Hematopoietic multipotent progenitor cell treated with erythropoietin and hydrocortisone succinate and interleukin-3 and kit ligand, for 8 days (in vitro differentiated cells): ENCODE measurements at places on chromosomes 4 and X.

DNA sequence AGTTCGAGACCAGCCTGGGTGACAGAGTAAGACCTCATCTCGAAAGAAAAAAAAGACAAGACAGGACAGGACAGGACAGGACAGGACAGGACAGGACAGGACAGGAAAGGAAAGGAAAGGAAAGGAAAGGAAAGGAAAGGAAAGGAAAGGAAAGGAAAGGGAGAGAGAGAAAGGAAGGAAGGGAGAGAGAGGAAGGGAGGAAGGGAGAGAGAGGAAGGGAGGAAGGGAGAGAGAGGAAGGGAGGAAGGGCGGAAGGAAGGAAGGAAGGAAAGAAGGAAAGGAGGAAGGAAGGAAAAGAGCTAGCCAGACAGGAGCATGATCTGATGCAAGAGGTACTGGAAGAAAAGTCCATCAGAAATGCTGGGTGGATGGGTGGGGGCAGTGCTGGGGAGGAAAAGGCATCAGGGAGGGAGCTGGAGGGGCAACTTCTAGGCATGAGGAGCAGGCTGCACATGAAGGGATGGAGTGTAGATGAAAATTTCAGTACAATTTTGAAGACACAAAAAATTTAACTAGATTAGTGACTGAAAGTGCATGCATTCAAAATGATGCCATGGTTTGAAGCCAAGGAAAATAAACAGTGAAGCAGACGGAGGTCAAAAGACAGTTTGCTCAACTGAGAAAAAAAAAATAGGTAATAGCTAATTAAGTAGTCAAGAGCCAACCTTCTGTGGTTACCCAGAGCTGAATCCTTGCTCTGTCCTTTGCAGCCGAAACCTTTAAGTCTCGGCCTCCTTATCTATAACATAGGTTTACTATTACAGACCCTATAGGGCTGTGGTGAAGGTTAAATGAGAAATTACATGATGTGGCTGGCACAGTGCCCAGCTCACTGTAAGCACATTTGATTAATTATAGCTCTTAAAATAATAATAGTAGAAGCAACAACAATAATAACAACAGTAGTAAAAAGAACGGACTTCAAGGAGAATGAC is 59.9 kb downstream of the ZNF827 start:
- DNase-seq: peak; percentile 23

DNA sequence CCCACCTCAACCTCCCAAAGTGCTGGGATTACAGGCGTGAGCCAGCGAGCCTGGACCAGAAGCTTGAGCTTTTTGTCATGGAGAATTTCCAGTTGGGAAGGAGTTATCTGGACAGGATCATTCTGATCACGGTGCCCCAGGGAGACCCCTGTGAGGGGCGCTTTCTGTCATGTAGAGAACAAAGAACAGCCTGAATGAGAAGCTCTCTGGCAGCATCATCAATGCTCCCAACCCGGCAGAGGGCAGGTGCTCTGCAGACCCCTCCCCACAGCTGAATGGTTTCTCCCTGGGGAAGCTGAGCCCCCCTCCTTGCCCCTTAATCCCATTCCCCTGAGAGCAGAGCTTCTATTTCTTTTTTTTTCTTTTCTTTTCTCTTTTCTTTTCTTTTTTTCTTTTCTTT is 7.3 kb upstream of the CSF2RA start:
- DNase-seq: no peak

- no peak for DNase-seq
Measured at GRCh38 chr4:143382596-143382995, 45.9 kb downstream of the GAB1 start.

DNA sequence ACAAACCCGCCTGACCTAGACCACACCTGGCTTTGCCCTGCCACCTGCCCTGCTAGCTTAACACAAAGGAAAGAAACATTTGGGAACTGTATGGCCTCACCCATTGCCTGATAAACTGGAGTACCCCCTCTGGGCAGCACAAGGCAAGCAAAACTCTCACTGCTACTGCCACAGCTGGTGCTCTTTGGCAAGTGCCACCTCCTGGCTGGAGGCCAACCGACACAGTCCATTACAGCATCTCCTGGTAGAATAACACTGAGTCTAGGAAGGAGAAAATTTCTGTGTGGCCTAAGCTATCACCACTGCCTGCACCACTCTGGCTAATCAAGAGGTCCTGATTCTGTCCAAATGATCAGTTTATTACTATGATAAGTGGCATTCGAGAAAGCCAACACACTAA is 18.9 kb upstream of the SPANXN3 start:
- DNase-seq: no peak

DNA sequence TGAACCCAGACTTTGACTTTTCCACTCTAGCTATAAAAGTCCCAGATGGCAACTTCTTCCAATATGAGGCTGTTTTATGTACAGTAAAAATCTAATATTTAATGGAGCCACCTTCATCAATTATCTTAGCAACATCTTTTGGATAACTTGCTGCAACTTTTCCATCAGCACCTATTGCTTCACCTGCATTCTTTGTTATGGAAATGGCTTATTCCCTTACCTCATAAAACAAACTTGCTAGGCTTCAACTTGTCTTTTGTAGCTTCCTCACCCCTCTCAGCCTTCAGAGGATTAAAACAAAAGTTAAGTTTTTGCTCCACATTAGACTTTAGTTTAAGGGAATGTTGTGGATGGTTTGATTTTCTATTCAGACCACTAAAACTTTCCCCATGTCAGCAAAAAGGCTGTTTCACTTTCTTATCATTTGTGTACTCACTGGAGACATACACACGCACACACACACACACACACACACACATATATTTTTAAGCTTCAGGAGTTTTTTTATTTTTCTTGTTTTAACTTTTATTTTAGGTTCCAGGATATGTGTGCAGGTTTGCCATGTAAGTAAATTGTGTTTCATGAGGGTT is 1296.1 kb upstream of the PABPC4L start:
- DNase-seq: no peak

DNA sequence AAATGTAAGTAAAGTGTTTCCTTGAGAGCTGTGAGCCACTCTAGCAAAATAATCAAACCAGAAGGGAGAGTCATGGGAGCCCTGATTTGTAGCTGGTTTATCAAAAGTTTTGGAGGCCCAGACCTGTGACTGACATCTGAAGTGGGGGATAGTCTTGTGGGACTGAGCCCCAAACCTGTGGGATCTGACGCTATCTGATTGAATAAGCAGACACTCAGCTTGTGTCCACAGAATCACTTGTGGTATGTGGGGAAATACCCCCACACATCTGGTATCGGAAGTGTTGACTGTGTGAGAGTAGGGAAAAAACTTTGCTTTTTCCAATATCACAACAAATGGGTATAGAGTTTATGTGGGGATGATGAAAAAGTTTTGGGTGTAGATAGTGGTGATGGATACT is 35.4 kb downstream of the FUNDC1 start:
- DNase-seq: no peak

- no peak for DNase-seq
Measured at GRCh38 chrX:139194571-139195280, 335.8 kb upstream of the F9 start.

GRCh38 chrX:136318895-136319597 is 18.3 kb downstream of the ADGRG4 start:
- no peak for DNase-seq

DNA sequence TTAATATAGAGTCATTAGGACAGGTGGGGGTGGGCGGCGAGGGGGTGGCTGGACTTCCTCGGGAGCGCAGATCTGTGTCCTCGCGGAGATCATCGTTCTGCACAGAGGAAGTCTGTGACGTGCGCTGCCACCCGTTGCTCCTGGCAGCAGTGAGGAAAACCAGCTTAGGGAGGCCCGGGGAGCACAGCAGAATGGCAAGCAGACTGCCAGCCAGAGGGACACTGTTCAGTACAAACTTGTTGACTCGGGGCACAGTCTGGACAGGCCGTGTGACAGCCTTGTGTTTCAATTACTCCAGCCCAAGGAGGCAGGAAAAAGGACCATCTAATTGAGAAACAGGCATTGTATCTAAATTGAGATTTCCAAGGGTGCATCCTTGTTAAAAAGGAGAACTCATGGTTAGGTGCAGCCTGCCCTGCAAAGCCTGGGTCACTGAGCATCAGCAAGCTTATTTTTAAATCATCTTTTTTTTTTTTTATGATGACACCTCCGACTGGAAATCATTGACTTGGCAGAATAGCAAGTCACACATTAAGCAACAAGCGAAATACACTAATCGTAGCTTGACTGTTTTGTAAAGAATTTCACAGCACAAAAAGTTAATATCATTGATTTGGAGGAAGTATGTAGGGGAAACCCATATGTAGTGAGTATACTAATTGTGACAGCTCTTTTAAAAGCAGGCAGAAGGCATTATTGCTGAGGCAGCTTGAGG is 512.0 kb upstream of the FAT1 start:
- no peak for DNase-seq

DNA sequence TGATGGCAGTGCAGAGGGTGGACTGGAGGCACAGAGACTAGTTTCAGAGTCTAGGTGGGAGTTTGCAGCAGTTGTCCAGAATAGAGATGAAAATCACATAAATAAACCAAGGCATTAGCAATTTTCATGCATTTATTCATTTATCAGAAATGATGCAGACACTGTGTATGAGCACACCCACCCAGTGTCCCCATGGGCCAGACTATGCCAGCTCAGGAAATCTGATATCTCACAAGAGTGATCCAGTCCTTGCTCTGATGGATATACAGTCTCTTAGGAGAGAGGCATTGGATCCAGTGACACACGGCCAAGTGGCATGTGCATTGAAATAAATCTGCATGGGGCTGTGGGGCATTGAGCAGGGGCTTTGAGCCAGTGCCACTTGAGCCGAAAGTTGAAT is 228.2 kb downstream of the FRMPD4 start:
- no peak for DNase-seq

- no peak for DNase-seq
Measured at GRCh38 chr4:142411993-142412392, 434.1 kb downstream of the INPP4B start.

DNA sequence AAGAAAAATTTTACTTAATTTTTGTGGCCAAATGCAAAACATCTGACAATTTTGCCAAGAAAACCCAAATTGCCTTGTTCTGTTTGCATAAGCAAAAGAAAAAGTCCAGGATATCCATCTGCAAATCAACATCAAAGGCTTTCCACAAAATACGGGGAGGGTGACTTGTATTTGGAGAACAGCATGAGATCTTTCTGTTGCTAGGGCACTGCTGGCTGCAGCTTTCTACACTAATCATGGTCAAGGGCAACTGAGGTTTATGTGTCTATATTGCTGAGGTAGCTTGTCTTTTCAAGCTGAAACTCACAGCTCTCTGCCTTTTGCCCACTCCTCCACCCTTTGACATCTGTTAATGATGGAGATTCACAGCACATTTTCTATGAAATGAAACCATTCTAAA is 389.1 kb downstream of the NKX6-1 start:
- no peak for DNase-seq

GRCh38 chr4:10056334-10057022 is 35.2 kb upstream of the SLC2A9 start:
- DNase-seq: no peak

DNA sequence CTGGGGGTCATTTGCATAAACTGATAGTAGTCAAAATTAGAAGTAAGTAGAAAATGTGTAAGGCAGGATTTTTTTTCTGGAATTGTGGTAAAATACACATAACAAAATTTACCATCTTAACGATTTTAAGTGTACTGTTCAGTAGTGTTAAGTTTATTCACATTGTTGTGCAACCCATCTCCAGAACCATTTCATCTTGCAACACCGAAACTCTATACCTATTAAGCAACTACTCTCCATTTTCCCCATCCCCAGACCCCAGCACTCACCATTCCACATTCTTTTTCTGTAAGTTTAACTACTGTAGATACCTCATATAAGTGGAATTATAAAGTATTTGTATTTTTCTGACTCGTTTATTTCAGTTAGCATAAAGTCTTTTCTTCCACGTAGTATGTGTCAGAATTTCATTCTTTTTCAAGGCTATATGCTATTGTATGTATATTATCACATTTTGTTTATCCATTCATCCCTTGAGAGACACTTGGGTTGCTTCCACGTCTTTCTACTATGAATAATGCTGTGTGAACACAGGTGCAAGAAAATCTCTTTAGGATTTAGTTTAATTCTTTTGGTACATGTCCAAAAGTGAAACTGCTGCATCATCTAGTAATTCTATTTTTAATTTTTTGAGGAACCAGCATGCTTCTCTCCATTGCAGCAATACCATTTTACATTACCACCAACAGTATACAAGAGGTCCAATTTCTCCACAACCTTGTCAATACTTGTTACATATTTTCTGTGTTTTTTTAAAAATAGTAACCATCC is 39.1 kb upstream of the NSUN7 start:
- no peak for DNase-seq

GRCh38 chrX:154607370-154607769 is 11.7 kb downstream of the CTAG1B start:
- no peak for DNase-seq

GRCh38 chr4:144712775-144713174 is 66.8 kb downstream of the HHIP start:
- no peak for DNase-seq

DNA sequence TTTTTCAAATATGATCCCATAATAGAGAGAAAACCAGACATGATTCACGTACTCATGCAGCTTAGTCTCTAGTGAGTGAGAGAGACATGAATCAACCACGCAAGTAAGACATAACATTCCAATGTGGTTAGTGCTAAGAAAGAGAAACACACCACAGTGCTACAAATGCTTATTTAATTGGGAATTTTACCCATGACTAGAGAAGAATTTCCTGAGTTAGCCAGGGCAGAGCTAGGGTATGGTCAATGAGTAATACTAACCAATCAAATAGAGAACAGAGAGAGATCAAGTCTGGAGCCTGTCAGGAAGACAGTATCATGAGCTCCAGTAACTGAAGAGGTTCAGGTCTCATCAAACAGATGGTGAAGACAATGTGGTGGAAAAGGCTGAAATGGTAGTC is 495.2 kb downstream of the PDGFC start:
- no peak for DNase-seq

DNA sequence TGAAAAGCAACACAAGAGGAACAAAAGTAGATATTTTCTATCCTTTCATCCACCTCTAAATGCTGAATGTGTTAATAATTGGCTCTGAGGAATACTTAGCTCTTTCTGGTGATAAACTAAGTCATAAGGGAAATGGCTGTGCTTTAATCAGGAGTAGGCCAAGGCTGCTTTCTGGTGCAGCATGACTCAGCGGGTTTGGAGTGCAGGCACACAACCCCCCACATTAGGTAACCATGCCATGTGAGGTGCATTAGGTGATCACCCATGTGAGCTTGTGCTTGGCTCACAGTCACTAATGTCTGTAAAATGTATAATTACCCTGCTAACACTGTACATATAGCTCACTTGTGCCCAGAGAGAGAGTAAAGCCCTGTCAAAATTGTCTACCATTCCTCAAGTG is 57.2 kb downstream of the USP38 start:
- DNase-seq: peak; percentile 32

GRCh38 chr4:7168106-7168505 is 24.2 kb upstream of the SORCS2 start:
- DNase-seq: no peak

GRCh38 chrX:47093248-47093647 is 15.0 kb downstream of the RGN start:
- DNase-seq: peak; percentile 43
